ENCODE measurements at places on chromosomes 1 and 21.
A peak's percentile ranks its signal among the peaks of the same experiment; 100 is the strongest.

GRCh38 chr1:154198756-154199562, 7.1 kb upstream of the TPM3 start:
- H3K4me3 ChIP-seq, result no peak overlapping the region
- peaks cover 3% of the 10 kb centered on the region for H3K4me1 ChIP-seq
- DNase-seq, result peak; percentile 83

DNA sequence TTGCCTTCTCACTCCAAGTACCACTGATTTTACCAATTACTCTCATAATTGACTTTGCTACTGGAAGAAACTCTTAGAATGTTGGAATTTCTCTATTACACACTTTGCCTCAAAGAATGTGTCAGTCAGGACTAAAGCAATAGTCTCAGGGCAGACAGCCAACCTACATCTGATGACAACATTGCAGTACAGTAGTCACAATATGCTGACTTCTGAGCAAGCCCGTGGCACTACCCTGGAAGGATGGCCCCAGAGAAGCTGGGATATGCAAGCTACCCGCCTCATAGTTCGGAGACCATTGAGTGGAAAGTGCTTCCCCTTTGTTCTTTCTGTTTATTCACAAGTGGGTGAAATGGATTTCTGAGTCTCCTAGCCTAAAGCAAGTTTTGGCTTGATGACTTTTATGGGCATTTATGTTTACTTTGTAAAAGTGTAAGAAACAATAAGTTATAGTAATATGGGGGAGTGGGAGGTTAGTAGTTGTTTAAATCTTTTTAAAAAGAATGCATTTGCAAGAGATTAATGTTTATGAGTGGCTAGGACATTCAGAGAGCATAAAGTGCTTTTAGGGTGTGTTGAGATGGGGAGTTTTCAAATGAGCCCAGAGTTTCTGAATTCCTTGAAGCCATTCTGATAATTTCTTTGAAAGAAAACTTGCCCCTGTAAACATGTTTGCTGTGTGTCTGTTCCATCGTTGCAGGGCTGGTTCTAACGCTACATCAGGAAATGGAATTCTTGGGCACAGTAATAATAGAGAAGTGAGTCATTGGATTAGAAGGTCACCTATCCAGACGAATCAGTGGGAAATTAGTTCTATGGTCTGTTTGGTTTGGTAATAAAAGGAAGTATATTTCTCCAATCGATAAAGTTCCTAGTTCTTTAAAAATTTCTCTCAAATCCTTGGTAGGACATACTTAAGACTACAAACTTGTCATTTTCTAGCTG, 63.8 kb downstream of the LMO4 start:
- H3K27me3 ChIP-seq, result peaks cover 29% of the 10 kb centered on the region
- no peak overlapping the region for H3K4me3 ChIP-seq
- H3K4me1 ChIP-seq, result no peaks in the 10 kb centered on the region
- DNase-seq, result peak; percentile 39

DNA sequence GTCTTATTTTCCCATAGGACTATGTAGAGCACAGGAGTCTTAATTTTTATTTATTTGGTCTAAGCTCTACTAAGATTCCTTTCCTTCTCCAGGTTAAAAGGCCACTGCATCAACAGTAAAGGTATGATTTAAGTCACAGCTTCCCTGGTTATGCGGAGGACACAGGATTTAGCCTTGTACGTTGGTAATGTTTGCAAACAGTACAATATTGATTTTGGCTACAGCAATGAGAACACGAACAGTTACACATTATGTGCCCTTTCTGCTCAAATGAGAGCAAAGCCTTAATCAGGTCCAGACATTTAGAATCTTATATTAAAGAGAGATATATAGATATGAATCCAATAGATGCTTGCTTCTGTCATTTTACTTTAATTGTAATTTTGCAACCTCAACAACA, 264.0 kb downstream of the NUF2 start:
- DNase-seq, result no peak
- H3K27me3 ChIP-seq, result no peaks in the 10 kb centered on the region
- no peaks in the 10 kb centered on the region for H3K4me1 ChIP-seq
- H3K4me3 ChIP-seq, result no peak overlapping the region
- H3K36me3 ChIP-seq, result no peaks in the 10 kb centered on the region
- H3K27ac ChIP-seq, result no peak overlapping the region

- peaks cover 2% of the 10 kb centered on the region for H3K27me3 ChIP-seq
- peaks cover 74% of the 10 kb centered on the region for H3K4me1 ChIP-seq
- H3K4me3 ChIP-seq, result peak overlapping the region; percentile 81
- H3K27ac ChIP-seq, result peak overlapping the region; percentile 99
- peaks cover 68% of the 10 kb centered on the region for H3K36me3 ChIP-seq
Measured at GRCh38 chr1:44810101-44810761, 1.9 kb downstream of the BTBD19 start.

DNA sequence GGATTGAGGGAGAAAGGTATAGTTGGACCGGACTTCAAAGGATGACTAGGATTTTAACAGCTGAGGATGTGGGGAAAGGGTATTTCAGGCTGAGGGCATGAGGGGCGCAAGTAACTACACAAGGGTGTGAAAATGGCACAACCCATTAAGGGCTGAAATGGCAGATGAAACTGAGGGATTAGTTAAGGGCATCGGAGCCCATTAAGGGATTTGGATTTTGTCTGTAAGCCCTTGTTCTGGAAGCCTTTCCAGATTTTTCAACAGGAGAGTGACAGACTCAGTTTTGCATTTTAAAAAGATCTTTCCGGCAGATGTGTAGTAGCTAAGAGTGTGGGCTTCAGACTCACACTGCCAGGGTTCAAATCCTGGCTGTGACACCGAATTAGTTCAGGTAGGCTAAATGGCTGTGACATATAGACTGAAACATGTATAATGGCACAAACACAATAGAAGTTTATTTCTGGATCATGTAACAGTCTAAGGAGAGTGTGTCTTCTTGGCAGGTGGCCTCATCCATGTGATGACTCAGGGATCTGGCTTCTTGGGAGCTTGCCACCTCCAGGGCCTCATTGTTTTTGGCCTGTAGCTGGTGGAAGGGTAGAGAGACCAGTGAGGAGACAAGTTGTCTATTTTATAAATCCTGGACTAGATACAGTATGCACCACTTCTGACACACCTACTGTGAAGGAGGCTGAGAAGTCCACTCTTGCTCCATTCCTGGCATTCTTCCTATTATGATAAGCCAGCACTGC, 49.6 kb downstream of the UBE2T start:
- no peak overlapping the region for H3K4me3 ChIP-seq
- no peaks in the 10 kb centered on the region for H3K36me3 ChIP-seq
- H3K27me3 ChIP-seq, result peaks cover 27% of the 10 kb centered on the region
- H3K27ac ChIP-seq, result no peak overlapping the region
- H3K4me1 ChIP-seq, result peaks cover 18% of the 10 kb centered on the region
- no peak for DNase-seq

- H3K4me3 ChIP-seq, result no peak overlapping the region
- no peaks in the 10 kb centered on the region for H3K4me1 ChIP-seq
- no peak for DNase-seq
- H3K36me3 ChIP-seq, result no peaks in the 10 kb centered on the region
- peaks cover 10% of the 10 kb centered on the region for H3K27me3 ChIP-seq
Measured at GRCh38 chr1:183097438-183098051, 74.3 kb downstream of the LAMC1 start.

DNA sequence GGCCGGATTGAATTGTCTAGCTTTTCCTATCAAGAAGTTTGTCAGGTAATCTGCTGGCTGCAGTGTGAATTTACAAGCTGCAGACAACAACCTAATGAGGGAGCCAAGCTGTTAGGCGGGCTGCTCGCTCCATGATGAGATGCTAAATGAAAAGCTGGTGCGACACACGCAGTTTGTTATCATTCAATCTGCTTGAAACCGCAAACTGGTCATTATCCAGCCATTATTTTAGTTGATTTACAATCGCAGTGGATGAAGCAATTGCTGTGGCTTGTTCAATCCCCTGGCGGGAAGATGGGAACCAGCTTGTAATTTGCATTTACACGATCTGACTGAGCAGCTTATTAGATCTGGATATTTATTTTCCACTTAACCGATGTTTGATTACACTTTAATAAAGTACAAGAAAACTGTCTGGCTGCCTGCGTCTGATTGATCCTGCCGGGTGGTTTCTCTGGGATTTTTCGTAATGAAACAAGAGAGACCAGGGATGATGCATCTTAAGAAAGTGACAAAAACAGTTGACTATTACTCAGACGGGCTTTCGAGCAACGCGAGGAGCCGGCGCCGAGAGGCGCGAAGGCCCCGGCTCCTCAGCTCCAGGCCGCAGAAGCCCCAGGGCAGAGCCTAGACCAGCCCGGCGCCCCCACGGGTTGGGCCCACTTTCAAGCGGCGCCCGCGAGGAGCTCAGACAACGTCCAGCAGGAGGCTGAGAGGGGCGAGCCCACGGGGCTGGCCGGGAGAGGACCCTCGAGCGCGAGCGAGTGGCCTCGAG, 118.0 kb upstream of the BARHL2 start:
- H3K36me3 ChIP-seq, result no peaks in the 10 kb centered on the region
- H3K27me3 ChIP-seq, result peaks cover 89% of the 10 kb centered on the region
- H3K27ac ChIP-seq, result no peak overlapping the region
- no peak for DNase-seq
- H3K4me3 ChIP-seq, result no peak overlapping the region

GRCh38 chr1:27686223-27686990, 14.4 kb upstream of the IFI6 start:
- H3K36me3 ChIP-seq, result peaks cover 1% of the 10 kb centered on the region
- H3K27ac ChIP-seq, result no peak overlapping the region
- H3K27me3 ChIP-seq, result peaks cover 5% of the 10 kb centered on the region
- DNase-seq, result no peak
- H3K4me1 ChIP-seq, result peaks cover 13% of the 10 kb centered on the region
- no peak overlapping the region for H3K4me3 ChIP-seq

GRCh38 chr1:230350208-230350921, 75.8 kb downstream of the PGBD5 start:
- H3K4me3 ChIP-seq, result no peak overlapping the region
- peaks cover 5% of the 10 kb centered on the region for H3K27me3 ChIP-seq
- H3K27ac ChIP-seq, result no peak overlapping the region
- H3K36me3 ChIP-seq, result no peaks in the 10 kb centered on the region
- DNase-seq, result no peak

DNA sequence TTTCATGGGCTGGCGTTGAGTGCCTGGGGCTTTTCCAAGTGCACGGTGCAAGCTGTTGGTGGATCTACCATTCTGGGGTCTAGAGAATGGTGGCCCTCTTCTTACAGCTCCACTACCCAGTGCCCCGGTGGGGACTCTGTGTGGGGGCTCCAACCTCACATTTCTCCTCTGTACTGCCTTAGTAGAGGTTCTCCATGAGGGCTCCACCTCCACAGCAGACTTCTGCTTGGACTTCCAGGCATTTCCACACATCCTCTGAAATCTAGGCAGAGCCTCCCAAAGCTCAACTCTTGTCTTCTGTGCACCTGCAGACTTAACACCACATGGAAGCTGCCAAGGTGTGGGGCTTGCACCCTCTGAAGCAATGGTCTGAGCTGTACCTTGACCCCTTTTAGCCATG, 82.1 kb downstream of the CCDC18 start:
- H3K4me1 ChIP-seq, result no peaks in the 10 kb centered on the region
- H3K36me3 ChIP-seq, result peaks cover 67% of the 10 kb centered on the region
- no peak for DNase-seq
- H3K27ac ChIP-seq, result no peak overlapping the region
- no peak overlapping the region for H3K4me3 ChIP-seq

DNA sequence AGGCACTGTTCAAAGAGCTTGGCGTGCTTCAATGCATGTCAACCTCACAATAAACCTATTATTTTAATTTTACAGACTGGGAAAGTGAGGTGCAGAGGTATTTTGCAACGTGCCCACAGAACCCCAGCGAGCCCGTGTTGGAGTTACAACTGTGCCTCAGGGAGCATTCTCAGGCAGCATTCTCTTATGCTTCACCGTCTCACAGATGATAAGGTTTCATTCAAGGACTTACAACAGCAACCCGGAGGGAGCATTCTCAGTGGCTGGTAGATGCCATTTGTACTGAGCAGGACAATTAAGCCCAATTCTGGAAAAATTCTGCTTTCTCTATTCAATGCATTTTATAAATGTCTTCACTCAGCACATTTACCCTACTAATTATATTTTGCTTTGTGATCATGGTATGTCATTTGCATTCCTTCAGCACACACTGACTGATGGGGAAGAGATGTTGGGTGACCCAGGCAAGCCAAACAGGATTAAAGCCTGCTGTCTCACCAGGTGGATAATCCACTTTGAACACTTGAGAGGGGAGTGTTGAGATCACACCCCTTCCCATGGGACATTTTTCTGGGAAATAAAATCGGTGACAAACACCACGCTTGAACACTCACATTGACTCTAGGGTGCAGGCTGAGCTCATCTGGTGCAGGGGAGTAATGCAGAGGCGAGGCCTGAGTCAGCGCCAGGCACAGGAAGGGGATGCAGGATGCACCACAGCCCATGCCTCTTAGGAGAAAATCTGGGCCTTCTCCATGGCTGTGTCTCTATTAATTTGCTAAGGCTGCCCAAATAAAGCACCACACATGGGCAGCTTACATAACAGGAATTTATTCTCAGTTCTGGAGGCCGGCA, 113.9 kb downstream of the CLIC6 start:
- no peak overlapping the region for H3K27ac ChIP-seq
- DNase-seq, result no peak

- H3K27ac ChIP-seq, result no peak overlapping the region
- DNase-seq, result no peak
- H3K36me3 ChIP-seq, result peaks cover 67% of the 10 kb centered on the region
- no peaks in the 10 kb centered on the region for H3K27me3 ChIP-seq
Measured at GRCh38 chr1:23062271-23062670, 43.0 kb downstream of the KDM1A start.

DNA sequence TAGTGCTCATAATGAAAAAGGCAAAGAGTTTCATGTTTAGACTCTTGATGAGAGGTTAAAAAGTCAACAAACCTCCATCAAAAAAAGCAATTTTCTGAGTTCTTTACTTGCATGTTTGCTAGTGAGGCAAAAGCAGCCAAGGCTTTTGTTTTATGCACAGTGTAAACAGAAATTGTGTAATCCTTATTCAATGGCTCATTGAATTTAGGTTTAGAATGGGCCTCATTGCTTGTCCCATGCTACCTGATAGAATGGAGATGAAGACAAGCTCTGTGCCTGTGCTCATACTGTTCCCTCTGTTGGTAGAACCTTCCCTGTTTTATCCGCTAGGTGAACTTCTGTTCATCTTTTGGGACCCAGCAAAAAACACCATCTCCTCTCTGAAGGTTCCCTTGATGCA, 10.0 kb upstream of the LRRC8D start:
- peaks cover 32% of the 10 kb centered on the region for H3K27me3 ChIP-seq
- peaks cover 6% of the 10 kb centered on the region for H3K4me1 ChIP-seq
- no peak overlapping the region for H3K27ac ChIP-seq

GRCh38 chr1:228979774-228980173, 244.5 kb downstream of the RHOU start:
- DNase-seq, result no peak
- H3K27me3 ChIP-seq, result peaks cover 3% of the 10 kb centered on the region

- H3K4me3 ChIP-seq, result no peak overlapping the region
- H3K4me1 ChIP-seq, result peaks cover 6% of the 10 kb centered on the region
- H3K27me3 ChIP-seq, result peaks cover 21% of the 10 kb centered on the region
- H3K27ac ChIP-seq, result no peak overlapping the region
- no peak for DNase-seq
Measured at GRCh38 chr1:225889743-225890142, 797 bp upstream of the LEFTY1 start.

DNA sequence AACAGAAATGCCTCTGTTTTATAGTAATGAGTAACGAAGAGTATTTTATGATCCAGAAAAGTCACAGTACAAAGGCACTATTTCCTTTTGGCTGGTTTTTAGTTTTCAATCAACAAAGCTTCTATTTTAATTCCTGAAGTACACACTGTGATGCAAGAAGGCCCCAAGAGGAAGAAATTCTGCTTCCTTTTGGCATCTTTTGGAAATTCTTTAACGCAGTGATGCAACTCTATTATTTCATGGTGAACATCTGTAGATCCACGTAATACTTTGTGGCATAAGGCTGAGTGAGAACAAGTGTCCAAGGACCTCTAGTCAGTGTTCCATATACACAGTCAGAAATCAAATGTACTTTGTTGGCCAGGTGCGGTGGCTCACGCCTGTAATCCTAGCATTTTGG, 137.5 kb downstream of the TGFB2 start:
- no peaks in the 10 kb centered on the region for H3K27me3 ChIP-seq
- H3K36me3 ChIP-seq, result no peaks in the 10 kb centered on the region
- no peak overlapping the region for H3K4me3 ChIP-seq
